GM04503 (cell line): ENCODE measurements at places on chromosomes 16 and 17.

DNA sequence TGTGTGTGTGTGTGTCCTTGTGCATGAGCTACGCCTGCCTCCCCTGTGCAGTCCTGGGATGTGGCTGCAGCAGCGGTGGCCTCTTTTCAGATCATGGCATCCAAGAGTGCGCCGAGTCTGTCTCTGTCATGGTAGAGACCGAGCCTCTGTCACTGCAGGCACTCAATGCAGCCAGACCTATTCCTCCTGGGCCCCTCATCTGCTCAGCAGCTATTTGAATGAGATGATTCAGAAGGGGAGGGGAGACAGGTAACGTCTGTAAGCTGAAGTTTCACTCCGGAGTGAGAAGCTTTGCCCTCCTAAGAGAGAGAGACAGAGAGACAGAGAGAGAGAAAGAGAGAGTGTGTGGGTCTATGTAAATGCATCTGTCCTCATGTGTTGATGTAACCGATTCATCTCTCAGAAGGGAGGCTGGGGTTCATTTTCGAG, 22.5 kb downstream of the STAT5A start:
- no peak for DNase-seq

DNA sequence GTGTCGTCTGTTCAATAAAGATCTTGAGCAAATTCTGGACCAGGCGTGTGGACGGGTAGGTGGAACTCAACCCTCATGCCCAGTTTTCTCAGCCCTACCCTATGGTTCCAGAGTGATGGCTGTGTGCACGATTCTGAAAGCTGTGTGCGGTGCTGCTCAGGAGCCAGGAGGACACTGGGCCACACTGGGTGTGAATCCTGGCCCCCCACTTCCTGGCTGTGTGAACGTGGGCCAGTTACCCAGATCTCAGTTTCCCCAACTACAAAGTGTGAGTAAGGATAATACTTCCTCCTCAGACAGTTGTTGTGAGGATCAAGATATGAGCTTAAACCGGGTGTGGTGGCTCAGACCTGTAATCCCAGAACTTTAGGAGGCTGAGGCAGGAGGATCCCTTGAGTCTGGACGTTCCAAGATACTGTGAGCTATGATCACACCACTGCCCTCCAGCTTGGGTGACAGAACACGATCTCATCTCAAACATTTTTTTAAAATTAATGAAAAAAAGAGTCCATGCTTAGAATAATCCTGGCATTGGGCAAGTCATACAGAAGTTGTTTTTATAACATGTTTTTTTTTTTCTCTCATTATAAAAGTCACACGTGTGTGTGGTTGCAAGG, 14.7 kb upstream of the MPRIP start:
- no peak for DNase-seq

DNA sequence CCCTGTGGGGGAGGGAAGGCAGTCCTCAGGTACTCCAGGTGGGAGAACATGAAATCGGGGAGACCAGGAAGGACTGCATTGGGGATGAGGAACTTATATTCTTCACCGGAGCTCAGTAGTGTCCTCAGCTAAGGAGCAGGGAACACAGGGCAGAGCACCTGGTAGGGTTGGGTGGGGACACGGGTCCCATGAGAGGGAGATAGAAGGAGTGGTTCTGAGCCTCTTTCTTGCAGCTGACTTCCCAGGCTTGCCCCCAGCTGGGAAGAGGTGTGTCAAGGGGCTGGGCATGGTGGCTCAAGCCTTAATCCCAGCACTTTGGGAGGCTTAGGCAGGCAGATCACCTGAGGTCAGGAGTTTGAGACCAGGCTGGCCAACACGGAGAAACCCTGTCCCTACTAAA, 2.1 kb downstream of the FHOD1 start:
- DNase-seq: no peak

DNA sequence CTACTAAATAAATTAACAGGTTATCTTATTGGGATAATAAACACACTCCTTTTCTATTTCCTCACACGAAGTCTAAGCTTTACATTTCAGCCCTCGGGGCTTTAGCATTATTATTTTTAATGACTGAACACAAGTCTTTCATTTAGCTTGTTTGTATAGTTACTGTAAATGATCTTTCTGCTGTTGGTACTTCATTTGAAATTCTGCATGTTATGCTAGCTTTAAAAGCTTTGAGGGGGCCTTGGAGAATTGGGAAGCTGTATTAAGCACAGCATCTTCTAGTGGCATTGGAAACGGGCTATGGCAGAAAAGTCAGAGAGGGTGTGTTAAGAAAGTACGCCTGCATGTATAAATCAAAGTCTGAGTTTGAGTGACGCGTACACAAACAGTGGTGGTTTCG, 243.7 kb downstream of the FTO start:
- DNase-seq: no peak

- no peak for DNase-seq
Observed at GRCh38 chr16:5463820-5464219, 366.2 kb upstream of the EEF2KMT start.
